ENCODE measurements at places on chromosomes 6 and 20. TPM values are rescaled to one million over a fixed set of nuclear protein-coding genes. Genes with fewer than 3 reads are reported as not detected.

The SOX4 gene
- 11.8 TPM for total RNA-seq

The GINS1 gene
- 32.5 TPM for total RNA-seq

The PLA2G7 gene
- 0.06 TPM for total RNA-seq

The SNAI1 gene
- total RNA-seq = 13.5 TPM

The PDE10A gene
- total RNA-seq = 36.1 TPM

The BCL2L1 gene
- 204 TPM for total RNA-seq

The TREML2 gene
- total RNA-seq = not detected

The STX11 gene
- total RNA-seq = 2.3 TPM

The EDN3 gene
- total RNA-seq = 0.72 TPM

The GRM1 gene
- total RNA-seq = not detected

The DEFB124 gene
- total RNA-seq = not detected

The TP53RK gene
- total RNA-seq = 12.5 TPM

The MEP1A gene
- total RNA-seq = not detected

The HLA-DQA1 gene
- total RNA-seq = not detected

The CCN2 gene
- total RNA-seq = 42.3 TPM

The PRL gene
- total RNA-seq = not detected

The RBPJL gene
- not detected for total RNA-seq

The LIME1 gene
- 10.4 TPM for total RNA-seq

The KCNG1 gene
- 18.0 TPM for total RNA-seq

The TENT5A gene
- total RNA-seq = 1.1 TPM

The SLC22A2 gene
- not detected for total RNA-seq

The RALY gene
- 156 TPM for total RNA-seq

Measured in A549 treated with CORT108297 at 1 μM for 4 hours (cell line).